ENCODE measurements at places on chromosomes 6 and 20.

DNA sequence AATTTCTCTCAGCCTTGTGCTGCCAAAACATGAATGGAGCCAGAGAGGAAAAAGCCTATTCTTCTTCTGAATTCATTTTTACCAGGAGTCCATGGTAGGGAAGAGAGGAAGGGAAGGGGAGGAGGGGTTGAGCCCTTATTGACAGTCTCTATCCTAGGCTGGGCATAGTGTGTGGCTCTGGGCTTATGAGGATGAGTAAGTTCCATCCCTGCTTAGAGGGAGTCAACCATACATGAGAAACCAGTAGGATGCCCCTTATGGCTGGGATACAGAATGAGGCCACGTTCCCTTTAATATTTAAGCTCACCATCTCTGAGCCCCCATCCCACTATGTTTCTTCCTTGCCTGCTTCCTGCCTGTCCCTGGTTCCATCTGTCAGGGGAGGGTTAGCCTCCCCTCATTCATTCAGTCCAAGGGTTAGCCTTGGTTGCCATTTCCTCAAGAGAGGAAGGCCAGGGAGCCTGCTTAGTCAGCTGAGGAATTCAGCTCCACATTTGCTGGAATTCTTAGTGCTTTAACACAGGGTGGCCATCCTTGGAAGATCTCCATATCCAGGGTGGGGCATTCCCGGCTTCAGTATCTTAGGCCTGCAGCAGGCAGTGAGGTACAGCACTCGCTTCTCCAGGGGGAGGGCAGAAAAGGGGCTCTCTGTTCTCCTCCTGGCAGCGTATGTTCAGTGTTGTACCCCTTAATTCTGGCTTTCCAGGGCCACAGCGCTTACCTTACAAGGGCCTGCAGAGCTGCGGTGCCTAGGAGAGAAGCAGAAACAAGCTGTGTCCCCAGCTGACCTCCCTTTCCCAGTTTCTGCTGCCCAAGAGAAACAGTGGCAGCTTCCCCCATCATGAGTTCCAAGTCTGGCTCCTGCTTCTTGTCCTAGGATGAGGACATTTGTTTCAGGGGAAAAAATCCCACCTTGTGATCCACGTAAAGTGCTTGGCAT lies 12.5 kb downstream of the SIRT5 start:
- peak; percentile 30 for DNase-seq

GRCh38 chr20:5834436-5835005 lies 84.3 kb downstream of the SHLD1 start:
- DNase-seq, result no peak

- DNase-seq, result no peak
Observed at GRCh38 chr6:36671687-36672375, 6.7 kb upstream of the CDKN1A start.

- no peak for DNase-seq
Observed at GRCh38 chr6:110810896-110811586, 4.2 kb downstream of the CDK19 start.

DNA sequence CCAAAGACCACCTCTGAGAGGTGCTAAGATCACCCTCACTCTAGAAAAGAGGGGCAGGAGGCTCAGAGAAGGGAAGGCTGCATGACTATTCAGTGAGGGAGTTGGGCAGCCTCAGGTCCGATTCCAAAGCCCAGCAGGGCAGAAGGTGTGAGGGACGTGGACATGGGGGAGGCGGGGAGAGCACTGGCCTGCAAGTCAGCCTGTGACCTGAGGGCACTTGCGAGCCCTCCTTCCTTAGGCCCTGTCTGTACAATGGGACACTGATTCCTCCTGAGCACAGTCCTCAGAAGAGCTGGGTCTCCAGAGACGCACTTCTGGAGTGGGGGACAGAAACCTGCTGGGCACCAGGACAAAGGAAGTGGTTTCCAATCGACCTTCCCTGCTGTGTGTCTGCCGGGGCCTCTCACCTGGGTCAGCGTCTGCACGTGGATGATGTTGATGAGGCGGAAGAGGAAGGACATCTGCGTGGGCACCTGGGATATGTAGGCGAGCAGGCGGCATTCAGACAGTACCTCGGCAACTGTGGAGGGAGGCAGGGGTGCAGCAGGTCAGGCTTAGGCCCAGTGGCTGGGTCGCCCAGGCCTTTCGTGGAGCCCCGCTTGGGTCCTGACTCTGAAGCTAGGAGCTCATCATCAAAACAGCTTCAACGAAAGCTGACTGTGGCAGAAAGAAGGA lies 48.5 kb downstream of the MYH7B start:
- no peak for DNase-seq

DNA sequence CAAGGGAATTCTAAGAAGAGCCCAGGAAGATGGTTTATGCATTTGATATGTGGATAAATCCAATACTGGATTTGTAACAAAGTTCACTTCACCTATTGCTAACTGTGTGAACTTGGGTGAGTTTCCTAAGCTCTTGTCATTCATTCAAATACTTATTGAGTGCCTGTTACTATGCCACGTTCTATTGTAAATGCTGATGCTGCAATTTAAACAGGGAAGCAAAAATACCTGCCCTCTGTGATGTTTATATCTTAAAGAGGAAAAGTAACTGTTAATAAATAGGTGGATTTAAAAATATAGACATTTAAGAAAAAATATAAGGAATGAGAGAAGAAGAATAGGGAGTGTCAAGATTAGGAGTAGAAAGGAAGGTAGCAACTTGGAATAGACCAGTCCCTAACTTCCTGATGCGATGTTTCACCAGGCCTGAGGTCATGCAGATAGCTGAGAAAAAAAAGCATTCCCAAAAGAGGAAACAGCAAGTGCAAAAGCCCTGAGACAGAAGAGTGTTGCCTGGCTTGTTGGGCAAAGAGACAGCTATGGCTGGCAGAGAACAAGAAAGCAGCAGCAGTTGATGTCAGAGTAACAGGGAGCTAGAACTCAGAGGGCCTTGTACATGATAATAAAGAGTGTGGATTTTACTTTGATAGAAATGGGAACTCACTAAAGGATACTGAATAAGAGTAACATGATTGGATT lies 54.3 kb upstream of the TCF21 start:
- no peak for DNase-seq

GRCh38 chr6:20024316-20024673 lies 187.1 kb downstream of the ID4 start:
- DNase-seq, result no peak

DNA sequence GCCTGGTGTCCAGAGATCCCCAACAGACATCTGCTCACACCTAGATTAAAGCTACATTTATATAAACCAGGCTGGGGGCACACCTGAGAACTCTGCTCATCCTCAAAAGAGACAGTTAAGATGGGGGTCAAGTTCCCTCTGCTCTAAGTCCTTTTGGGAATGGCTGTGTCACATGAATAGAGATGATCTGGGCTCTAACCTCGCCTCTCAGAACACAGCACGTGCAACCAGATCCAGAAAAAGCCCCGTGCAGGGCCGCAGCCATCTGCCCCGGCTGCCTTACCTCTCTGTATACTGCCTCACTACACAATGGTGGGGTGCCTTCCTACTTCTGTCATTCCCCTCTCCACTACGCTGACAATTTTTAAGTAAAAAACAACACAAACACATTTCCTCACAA lies 5.9 kb downstream of the MTCH1 start:
- DNase-seq, result no peak

- DNase-seq, result no peak
Observed at GRCh38 chr20:25221592-25222460, 26.1 kb upstream of the PYGB start.

- DNase-seq, result no peak
Observed at GRCh38 chr6:63066055-63066704, 145.1 kb upstream of the FKBP1C start.

DNA sequence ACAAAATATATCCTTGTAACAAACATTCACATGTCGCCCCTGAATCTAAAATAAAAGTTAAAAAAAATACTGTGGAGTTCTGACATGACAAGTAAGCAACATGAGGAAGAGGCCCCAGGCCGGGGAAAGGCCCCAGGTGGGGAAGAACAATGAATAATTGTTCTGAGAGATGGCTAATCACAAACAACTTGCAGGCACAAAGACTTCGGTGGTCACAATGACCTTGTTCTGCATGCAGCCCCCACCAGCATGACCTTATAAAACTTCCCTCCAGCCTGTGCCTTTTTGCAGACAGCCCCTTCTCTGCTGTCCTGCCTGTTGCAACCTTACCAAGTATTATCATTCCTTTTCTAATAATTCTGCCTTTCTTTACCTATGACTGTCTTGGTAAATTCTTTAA lies 95.7 kb upstream of the MYLIP start:
- DNase-seq, result no peak

- no peak for DNase-seq
Observed at GRCh38 chr6:90314514-90314913, 17.9 kb upstream of the BACH2 start.

DNA sequence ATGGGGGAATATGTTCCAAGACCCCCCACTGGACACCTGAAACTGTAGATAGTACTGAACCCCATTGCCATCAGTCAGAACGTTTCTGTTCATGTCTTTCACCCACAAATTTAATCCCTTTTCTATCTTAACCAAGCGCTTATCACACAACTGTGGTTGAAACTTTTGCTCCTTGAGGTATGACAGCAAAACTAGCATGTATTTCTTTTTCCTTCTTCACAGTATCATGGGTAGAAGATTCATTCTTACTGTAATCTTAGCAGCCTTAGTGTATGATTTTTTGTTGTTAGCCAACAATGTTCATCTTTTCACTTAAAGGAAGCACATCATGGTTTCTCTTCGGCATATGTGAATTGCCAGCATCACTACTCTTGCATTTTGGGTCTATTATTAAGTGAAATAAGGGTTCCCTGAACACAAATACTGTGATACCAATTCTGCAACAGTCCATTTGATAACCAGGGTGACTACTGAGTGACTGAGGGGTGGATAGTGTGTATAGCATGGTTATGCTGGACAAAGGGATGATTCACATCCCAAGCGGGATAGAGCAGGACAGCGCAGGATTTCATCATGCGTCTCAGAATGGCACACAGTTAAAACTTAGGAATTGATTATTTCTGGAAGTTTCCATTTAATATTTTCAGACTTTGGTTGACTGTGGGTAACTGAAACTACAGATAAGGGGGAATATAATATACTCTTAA lies 41.8 kb downstream of the KCNS1 start:
- peak; percentile 52 for DNase-seq

- no peak for DNase-seq
Observed at GRCh38 chr6:30037182-30037788, 23.8 kb upstream of the POLR1H start.

GRCh38 chr6:35043381-35044130 lies 97.6 kb downstream of the TCP11 start:
- no peak for DNase-seq

DNA sequence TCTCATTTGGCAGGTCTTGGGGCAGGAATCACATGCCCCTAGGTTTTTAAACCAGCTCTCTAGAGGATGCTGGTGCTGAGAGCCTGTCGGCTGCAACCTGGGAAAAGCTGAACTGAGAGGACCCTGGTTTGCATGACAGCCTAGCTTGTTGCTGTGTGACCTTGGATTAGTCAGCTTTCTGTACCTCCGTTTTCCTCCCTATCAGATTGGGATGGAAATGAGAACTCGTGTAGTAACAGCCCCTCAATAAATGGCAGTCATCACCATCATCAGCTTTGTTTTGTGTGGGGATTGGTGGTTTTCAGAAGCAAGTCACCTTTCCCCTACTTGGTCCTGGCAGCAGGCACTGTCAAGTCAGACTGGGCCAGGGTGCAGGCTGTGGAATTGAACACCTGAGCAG lies 75.2 kb upstream of the MYL9 start:
- DNase-seq, result no peak

GRCh38 chr6:16338577-16339264 lies 100.3 kb downstream of the GMPR start:
- peak; percentile 99 for DNase-seq

DNA sequence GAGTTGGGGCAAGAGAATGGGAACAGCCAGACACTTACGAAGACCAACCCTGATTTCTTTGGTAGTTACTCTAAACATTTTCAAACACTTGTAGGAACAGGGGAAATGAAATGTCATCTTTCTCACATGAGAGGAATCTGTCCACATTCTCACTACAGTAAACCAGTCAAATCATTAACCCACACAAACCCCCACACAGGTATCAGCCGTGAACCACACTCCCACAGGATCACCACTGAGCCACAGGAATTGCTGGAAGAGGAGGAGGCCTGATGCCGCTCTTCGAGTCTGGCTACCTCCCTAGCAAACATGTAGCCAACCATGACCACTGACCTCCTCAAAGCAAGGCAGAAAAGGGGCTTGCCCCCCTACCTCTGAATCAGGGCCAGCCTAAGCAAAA lies 6.9 kb upstream of the RSPO3 start:
- no peak for DNase-seq

DNA sequence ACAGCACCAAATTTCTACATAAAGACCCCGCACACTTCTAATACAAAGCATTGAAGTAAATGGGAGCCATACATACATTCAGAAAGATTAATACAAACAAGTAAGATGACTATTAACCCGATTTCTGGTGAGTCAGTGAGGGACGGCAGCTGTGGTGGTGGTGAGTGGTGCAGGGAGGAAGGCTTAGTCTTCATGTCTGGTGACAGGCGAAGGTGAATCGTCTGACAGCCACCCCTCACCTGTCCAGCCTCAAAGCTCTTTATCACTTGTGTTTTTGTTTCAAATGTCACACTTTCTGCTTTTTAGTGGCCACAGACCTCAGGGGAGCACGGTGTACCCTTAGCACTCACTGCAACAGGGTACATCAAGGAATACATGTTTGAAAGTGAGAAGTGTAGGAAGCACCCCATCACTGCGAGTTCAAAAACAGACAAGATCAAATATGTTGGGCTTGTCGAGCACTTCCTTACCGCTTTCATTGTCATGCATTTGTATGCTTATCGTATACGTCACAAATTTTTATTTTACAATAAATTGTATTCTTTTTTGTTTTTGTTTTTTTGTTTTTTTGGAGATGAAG lies 63.5 kb downstream of the IRF4 start:
- DNase-seq, result no peak

DNA sequence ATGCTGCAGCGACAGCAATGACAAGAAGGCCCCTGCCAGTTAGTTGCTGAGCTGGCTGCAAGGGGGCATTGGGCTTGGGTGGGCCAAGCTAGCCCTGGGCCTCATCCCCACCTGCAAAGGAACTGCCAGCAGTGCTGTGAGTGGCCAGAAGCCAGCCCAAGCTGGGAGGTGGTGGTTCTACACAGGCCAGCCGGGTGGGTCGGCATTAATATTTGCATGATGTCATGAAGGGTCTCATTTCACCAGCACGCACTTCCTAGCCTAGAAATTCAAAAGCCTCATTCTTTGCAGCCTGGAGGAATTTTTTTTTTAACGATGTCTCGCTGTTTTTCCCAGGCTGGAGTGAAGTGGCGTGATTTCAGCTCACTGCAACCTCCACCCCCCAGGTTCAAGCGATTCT lies 62.0 kb downstream of the IYD start:
- no peak for DNase-seq

GRCh38 chr6:139708337-139709199 lies 334.1 kb upstream of the CITED2 start:
- peak; percentile 94 for DNase-seq

- DNase-seq, result peak; percentile 65
Observed at GRCh38 chr6:16764188-16764950, 3.1 kb upstream of the ATXN1 start.

- no peak for DNase-seq
Observed at GRCh38 chr6:131116755-131117360, 18.4 kb upstream of the AKAP7 start.

GRCh38 chr6:118865100-118865391 lies 28.9 kb upstream of the ASF1A start:
- DNase-seq, result no peak

- DNase-seq, result no peak
Observed at GRCh38 chr6:1609041-1609647, 571 bp upstream of the FOXC1 start.

- DNase-seq, result no peak
Observed at GRCh38 chr20:63117661-63118302, 98.1 kb downstream of the YTHDF1 start.

Data from astrocyte (in vitro differentiated cells and primary cell).